ENCODE measurements at places on chromosomes 7 and 10. TPM values are rescaled to one million over a fixed set of nuclear protein-coding genes. Genes with fewer than 3 reads are reported as not detected.

Gene VAX1
- 0.25 TPM for total RNA-seq

Gene CD36
- 0.82 TPM for total RNA-seq

Gene METTL27
- 4.3 TPM for total RNA-seq

Gene DLX5
- not detected for total RNA-seq

Gene HOGA1
- total RNA-seq, result 1.4 TPM

Gene CYP26C1
- 0.23 TPM for total RNA-seq

Gene TSPAN12
- 9.1 TPM for total RNA-seq

Gene PMPCB
- 105 TPM for total RNA-seq

Gene LIPF
- total RNA-seq, result not detected

Gene CEP55
- 76.0 TPM for total RNA-seq

Gene HK1
- 34.2 TPM for total RNA-seq

Gene PLXNA4
- 0.02 TPM for total RNA-seq

Gene CISD1
- total RNA-seq, result 71.7 TPM

Gene CYP26A1
- not detected for total RNA-seq

Gene IKZF1
- total RNA-seq, result not detected

Gene PRKG1
- total RNA-seq, result 0.81 TPM

Gene PANK1
- 11.2 TPM for total RNA-seq

Gene PTF1A
- total RNA-seq, result not detected

Gene VCL
- total RNA-seq, result 75.7 TPM

Gene BLNK
- not detected for total RNA-seq

Gene MEOX2
- total RNA-seq, result not detected

Gene ASB10
- total RNA-seq, result not detected

Gene TWIST1
- not detected for total RNA-seq

Gene PRTFDC1
- total RNA-seq, result 20.8 TPM

Gene CCDC6
- 37.6 TPM for total RNA-seq

Gene GARIN1A
- 0.03 TPM for total RNA-seq

Gene SPDYE2B
- total RNA-seq, result not detected

Gene GIMAP8
- not detected for total RNA-seq

Gene AMZ1
- not detected for total RNA-seq

Gene HABP2
- total RNA-seq, result not detected

Gene GRID2IP
- total RNA-seq, result not detected

Gene EMX2
- not detected for total RNA-seq

Gene PAX4
- not detected for total RNA-seq

Gene TEX47
- not detected for total RNA-seq

Data from NCI-H460 (cell line).